AG20443 (cell line): ENCODE measurements at places on chromosomes 1 and 21.
A peak's percentile ranks its signal among the peaks of the same experiment; 100 is the strongest.

- peak; percentile 79 for DNase-seq
Observed at GRCh38 chr1:234722904-234723720, 113.1 kb upstream of the IRF2BP2 start.

GRCh38 chr1:25109531-25109951 lies 122.8 kb downstream of the SYF2 start:
- DNase-seq = no peak

DNA sequence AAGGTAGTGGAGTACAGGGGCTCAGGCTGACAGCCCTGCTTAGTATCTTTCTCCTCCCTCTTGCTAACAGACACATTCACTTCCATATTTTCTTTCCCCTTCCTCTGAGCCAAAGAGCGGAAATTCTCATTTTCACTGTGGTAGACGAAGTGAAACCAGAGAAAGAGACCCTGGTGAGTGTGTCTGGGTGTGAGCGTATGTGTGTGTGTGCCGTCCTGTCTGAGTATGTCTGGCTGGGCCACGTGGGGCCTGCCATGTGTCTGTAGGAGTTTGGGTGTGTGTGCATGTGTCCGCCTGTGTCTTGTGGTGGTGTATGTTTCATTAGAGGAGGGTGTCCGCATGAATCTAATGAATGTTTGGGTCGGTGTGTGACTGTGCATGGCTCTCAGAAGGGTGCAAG lies 1.7 kb downstream of the COL8A2 start:
- no peak for DNase-seq

- DNase-seq = no peak
Observed at GRCh38 chr1:104463126-104463697, 713.5 kb downstream of the AMY1C start.
